ENCODE measurements at places on chromosomes 12 and 14.

- DNase-seq, result no peak
Observed at GRCh38 chr14:101616202-101616601, 54.9 kb downstream of the DIO3 start.

DNA sequence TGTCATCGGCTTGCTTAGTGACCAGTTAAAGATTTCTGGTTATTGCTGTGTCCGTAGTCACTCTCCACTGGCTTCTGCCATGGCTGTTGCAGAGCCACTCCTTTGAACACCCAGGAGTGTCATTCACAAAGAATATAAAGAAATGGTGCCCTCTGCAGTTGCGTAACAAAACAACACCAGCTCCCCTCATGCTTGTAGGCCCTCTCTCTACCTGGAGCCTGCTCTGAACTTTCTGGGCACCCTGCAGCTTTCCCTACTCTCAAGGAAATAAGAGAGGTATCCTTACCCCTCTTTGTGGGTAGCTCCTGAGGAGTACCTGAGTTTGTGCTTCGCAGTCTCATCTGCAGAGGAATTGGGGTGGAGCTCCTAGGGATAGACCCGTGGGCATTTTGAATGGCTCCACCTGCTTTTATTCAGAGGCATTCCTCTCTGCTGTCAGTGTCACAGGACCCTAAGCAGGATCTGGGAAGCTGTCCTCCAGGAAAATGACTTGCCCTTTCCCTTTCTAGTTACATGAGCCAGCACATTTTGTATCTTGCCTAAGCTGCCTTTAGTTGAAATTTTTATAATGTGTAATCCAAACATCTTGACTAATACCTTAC, 97.2 kb upstream of the TMEM260 start:
- no peak for DNase-seq

- DNase-seq, result no peak
Observed at GRCh38 chr12:28776913-28777422, 372.1 kb upstream of the FAR2 start.

GRCh38 chr14:49196327-49196726, 389.9 kb downstream of the RPS29 start:
- DNase-seq, result no peak

DNA sequence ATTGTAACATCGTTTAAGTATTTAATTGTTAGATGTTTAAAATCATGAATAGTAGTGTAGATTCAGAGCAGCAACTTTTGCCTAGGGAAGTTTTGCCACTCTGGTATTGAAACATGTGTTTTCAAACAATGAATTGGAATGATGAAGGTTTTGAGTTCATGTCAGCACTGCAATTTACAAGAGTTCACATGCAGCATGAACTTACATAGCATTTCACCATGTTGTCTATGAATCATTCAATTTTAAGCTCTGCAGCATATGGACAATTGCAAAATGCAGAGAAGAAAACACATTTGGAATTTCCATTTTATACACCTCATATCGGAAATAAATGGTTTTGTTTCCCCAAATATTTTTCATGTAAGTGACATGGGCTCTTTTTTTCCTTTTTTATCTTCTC, 170.7 kb upstream of the CDKN3 start:
- no peak for DNase-seq

DNA sequence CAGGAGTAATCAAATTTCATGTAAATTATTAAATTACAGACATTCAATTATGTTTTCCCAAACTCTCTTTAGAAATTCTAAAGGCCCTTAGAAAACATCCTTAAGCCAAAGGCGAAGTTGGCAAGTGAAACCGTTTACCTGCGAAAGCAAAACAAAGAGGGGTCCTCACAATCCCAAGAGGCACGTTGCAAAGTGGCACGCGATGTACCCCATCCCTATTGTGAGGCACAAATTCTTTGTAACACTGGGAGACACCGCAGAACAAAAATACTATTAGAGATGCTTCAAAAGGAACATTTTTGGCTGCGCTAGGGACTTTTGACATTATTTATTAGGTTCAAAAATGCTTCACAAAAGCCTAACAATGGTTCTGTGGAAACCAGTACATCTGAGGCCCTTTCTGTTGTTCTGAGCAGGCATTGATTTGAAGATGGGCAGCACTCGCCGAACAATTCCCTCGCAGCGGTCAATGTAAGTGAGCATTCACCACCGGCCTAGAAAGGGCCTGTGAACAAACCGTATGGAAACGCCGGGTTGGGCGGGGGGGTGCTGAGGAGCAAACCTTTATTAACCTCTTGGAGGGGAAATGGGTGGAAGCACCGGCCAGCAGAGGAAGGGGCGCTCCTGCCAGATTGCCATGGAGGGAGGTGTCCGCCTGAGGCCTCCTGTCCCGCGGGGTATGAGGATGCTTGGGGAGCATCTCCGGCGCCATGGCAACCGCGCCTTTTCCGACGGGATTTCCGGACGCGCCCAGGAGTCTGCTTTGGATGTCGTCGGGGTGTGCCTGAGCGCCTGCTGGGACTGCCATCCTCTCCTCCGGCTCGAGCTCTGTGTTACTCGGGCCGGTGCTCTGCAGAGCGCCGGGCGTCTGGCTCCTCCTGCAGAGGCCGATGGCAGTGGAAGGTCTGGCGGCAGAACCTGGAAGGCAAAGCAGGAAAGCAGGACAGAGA, 193.9 kb downstream of the C12orf42 start:
- DNase-seq, result no peak

GRCh38 chr12:49296836-49297694, 2.1 kb downstream of the PRPH start:
- peak; percentile 37 for DNase-seq

GRCh38 chr14:88660056-88660455, 97.2 kb downstream of the ZC3H14 start:
- no peak for DNase-seq
